ENCODE measurements at places on chromosomes 2 and 18.

DNA sequence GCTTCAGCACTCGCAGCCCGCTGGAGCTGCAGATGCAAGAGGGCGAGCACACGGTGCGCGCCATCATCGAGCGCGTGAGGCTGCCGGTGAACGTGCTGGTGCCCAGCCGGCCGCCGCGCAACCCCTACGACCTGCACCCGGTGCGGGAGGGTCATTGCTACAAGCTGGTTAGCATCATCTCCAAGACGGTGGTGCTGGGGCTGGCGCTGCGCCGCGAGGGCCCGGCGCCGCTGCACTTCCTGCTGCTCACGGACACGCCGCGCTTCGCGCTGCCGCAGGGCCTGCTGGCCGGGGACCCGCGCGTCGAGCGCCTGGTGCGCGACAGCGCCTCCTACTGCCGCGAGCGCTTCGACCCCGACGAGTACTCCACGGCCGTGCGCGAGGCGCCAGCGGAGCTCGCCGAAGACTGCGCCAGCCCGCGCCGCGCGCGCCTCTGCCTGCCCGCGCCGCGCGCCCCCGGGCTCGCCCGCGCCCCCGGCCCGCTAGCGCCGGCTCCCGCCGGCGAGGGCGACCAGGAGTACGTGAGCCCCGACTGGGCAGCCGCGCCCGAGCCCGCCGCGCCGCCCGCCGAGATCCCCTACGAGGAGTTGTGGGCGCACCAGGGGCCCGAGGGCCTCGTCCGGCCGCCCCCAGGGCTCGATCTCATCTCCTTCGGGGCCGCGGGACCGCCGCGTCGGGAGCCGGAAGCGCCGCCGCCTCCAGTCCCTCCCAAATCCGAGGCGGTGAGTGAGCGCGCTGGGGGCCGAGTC, 11.8 kb downstream of the GAREM2 start:
- DNase-seq = peak; percentile 91

DNA sequence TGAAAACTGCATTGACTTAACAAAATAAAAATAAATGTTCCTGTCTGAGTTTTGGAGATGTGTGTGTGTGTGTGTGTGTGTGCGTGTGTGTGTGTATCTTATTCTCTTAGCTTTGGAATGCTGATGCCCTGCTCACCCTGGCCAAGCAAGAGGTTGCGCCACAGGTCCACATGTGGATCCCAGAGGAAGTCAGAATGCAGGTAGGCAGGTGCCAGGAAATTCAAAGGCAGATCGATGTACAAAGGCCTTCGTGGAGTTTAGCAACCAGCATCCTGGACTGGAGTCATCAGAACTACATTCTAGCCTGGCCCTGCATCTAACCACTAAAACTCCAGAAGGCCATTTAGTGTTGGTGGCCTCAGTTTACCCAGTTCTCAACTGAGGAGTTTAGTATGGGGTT, 12.4 kb downstream of the G6PC2 start:
- DNase-seq = no peak

DNA sequence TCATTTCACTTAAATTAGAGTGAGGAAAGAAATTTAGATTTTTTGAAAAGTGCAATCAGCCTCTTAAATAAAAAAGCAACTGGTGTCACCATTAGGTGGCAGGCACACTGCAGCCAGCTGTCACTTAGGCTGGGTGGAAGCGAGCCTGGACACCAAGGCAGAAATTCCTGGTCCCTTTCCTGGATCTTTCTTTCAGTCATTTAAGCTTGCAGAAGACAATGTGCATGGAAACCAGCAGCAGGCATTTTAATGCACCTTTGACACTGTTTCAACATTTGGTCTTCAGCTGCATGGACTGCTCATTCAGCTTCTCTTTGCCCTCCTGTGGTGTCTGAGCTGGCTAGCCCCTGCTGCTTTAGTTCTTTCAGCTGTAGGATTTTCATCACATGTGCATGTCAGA, 61.0 kb downstream of the AQP4 start:
- DNase-seq = no peak

DNA sequence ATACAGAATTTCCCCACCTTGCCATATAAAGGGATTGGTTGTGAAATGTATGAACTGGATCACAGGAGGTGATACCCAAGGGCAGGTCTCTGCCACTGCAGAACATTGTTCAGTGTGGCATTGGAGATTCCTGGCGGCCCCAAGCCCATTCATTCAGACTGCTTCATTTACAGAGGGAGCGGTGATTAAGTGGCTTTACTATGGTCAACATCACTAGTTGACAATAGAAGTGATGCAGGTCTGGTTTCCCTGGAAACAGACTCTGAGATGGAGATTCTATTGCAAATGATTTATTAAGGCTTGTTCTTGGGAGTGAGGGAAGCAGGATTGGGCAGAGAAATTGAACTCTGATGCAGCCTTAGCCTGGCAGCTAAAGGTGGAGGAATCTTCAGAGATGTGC, 62.4 kb downstream of the ZDBF2 start:
- no peak for DNase-seq

DNA sequence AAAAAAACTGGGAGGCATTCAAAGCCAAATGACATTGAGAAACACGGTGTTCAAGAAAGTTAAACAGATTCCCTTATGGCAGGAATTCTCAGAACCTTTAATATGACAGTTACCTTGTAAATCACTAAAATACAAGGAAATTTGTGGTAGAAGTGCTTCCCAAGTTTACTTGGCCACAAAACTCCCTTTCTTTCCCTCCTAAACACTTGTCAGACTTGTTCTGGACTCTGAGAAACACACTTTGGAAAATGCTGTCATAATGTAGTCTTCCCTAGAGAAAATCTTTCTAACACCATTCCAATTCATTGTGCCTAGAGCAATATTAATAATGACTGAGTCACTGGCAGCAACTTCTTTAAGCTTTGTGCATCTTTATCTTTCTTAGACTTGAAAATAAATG, 140.4 kb downstream of the ANKRD44 start:
- DNase-seq = no peak

GRCh38 chr2:100976645-100977391, 25.3 kb upstream of the RPL31 start:
- DNase-seq = no peak

- DNase-seq = no peak
These were observed 36.0 kb downstream of the ATIC start for GRCh38 chr2:215347878-215348277.

DNA sequence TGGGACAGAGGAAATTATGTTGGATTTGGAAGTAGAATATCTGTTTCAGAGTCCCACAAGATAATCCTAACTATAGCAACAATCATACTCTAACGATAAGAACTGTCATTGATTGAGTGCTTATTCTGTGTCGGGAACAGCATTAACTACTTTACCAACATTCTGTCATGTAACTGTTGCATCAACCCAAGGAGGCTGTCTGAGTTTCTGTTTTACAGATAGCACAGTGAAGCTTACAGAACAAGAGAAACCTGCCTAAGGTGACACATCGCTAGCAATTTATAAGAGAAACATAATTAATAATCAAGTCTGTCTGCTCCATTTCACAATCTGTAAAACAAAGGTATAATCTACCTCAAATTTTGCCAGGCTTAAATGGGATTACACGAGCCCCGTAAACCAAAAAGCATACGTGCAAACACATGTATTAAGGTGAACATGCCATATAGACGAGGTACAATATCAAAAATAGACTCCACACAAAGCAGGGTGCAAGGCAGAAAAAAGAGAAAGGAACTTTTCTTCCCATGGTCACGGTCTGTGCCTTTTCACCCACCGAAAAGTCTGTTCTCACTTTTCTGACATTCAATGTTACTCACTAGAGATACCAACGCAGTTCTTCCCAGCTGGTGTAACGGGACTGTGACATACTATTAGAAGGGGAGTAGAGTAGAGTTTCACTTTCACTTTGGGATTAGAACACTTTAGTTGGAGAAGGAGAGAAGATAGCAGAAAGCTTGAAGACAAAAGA, 37.2 kb upstream of the SLC8A1 start:
- no peak for DNase-seq

- DNase-seq = no peak
These were observed 303.4 kb upstream of the NRXN1 start for GRCh38 chr2:51335087-51336058.

DNA sequence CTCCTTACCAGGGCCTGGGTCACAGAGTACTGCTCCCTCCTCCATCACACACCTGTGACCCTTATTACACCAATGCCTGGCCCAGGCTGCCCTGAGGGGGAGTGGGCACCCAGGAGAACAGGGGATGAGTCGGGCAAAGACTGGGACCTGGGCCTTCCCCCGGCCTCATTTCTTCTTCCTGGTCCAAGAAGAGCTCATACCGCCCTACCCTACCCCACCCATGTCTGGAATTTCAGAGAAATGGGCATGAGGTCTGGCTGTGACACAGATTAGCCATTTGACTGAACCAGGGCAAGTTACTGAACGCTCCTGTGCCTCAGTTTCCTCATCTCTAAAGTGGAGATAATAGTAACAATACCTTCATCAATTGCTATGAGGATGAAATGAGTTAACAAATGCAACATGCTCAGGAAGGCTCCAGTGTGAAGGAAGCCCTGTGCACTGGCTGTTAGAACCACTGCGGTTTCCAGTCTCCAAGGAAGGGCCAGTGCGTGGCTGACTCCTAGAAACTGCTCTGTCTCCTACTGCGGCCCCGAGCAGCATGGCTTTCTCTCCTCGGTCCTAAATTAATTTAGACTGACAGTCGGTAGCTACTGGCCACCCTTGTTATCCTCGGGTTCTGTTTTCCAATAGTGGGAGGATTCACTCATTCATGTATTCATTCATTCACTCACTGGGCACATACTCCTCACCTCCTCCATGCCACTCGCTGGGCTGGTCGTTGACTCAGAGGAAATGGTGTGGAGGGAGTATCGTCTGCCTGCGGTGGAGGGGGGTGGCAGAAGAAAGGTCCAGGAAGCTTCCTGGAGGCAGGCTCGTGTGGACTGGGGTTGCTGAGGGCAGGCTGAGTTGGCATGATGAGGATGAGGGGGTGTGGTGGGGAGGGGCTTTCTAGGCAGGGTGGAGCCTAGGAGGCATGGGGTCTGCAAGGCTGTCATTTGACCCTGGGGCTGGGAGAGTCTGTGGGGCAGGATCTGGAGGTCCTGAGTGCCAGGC, 175.6 kb downstream of the GLI2 start:
- no peak for DNase-seq

DNA sequence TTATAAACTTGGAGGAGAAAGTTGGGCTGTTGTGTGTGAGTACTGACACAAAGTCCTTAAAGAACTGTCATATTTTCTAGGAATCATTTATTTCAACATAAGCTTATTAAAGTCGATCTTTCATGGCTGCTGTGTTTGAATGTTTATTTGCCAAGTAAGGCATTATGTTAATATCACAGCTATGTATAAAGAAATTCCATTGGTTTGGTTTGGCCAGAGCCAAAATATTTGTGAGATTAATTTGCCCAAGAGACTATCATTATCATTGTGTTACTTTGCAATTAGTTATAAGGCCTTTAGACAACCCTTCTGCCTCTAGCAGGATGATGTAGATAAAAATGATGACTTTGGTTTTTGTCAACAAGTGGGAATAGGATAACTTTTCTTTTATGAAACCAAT, 240.6 kb upstream of the NT5C1B start:
- DNase-seq = no peak

DNA sequence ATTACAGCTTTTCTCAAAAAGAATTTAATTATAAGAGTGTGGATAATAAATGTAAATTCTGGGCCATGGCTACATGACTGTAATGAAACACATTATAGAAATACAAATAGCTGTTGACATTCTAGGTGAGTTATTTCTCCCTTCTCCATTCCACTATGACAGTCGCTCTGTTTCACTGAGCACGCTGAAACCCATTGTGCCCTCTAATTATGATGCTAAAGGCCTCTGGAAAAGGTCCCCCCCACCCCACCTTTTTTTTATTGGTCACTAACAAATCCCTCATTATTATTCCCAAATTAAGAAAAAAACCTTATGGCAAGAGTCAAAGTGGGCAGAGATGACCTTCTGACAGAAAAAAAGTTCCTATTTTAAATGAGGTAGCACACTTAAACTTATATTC, 285.0 kb upstream of the SIX3 start:
- DNase-seq = no peak

- no peak for DNase-seq
These were observed 127.6 kb upstream of the CDCA7 start for GRCh38 chr2:173226899-173227698.

DNA sequence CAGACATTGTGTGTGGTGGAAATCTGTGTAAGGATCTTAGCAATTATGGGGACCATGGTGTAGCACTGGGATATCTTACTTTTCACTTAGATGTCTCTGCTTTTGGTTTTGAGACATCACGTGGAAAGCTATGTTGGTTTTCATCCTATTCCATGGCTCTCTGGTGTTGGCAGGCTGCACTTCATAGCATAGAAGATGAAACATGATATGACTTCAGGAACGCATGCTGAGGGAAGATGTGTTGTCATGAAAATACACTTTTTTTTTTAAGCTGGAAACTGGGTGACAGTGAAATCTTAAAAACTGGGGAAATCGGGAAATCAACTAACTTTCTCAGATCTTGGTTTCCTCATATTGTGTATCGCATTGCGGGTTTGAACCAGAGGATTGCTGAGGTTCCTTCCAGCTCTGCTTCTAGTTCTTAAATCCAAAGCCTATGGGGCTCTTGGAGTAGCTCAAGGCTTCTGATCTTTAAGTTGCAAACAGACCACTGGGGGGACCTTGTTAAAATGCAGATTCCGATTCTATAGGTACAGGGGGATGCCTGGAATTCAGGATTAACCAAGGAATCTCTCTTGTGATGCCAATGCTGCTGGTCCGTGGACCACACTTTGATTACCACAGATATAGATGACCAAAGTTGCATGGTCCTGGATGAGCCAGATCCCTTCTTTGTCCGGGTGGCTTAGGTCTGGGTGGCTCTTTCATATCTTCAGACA, 160.7 kb downstream of the SH3RF3 start:
- no peak for DNase-seq

GRCh38 chr2:74427551-74427950, 6.0 kb downstream of the WDR54 start:
- no peak for DNase-seq

DNA sequence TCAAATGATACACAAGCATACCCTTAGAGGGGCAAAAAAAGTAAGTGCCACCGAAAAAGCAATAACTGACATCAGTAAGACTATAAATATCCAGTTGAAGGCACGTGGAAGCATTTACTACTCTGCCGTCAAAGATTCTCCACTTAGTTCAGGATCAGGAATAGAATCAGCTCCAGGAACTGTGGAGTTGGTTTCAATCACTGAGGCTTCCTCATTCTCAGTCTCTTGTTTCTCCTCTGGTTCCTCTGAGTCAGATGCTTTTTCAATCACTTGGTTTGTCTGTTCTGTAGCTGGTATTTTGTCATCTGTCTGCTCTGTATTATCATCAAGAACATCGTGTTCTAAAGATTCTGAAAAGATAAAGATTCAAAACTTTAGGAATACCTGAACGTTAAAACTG, 72.2 kb downstream of the LNPK start:
- DNase-seq = no peak

GRCh38 chr2:154961676-154962075, 263.2 kb downstream of the KCNJ3 start:
- DNase-seq = no peak

GRCh38 chr2:9001778-9002177, 1.7 kb downstream of the MBOAT2 start:
- no peak for DNase-seq

DNA sequence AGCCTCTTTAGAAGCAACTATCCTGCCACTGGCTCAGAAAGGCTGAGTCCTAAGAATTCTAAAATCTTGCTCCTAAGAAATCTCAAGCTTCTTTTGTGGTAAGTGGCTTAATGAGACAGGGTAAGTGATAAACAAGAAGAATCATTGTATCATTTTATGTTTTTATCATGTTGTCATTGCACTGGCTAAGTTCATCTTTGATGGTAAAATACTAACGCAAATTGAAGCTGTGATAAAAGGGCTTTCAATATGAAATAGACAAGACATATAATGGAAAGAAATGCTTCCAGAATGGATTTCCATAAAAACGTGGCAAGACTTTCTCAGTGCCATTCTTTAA, 21.6 kb upstream of the TTC39C start:
- DNase-seq = no peak
